ENCODE measurements at places on chromosomes 6 and 20.

- no peak for DNase-seq
Observed at GRCh38 chr6:38033442-38033982, 214.0 kb downstream of the ZFAND3 start.

GRCh38 chr20:23206061-23206460 is 119.9 kb upstream of the CD93 start:
- DNase-seq, result no peak

DNA sequence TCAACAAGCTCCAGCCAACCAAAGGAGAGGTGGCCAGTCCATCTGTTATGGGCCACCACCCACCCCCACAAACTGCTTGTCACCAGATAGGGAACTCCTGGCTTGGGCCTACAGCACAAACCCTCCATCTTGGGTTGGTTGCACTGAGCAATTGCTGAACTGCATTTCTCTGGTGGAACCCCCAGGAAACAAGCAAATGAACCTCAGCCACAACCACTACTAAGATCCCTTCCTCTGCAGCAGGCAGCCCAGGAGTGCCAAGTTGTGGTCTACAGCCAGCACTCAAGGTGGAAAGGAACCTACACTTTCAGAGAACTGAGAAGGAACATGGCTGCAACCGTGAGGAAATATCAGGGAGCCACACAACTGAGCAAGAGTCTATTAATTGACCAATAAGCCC is 171.6 kb downstream of the TMEM200A start:
- no peak for DNase-seq

- no peak for DNase-seq
Observed at GRCh38 chr6:3660473-3660872, 91.0 kb downstream of the PXDC1 start.

DNA sequence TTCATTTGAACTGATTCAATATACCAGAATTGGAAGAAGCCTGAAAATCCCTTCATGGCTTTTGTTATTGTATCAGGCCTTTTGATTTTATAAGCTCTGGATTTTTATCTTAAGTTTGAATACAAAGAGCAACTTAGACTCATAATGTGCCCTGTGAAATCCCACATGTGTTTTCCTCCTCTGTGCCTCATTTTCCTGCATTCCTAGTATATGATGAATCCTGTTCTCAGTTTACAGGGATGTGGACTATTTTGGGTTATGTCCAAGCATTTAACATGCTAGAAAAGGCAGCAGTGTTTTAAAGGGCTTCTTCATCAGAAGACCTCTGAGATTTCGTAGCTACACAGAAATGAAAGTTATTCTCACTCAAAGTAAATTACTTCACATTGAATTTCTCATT is 455.0 kb downstream of the RFPL4B start:
- no peak for DNase-seq

GRCh38 chr20:34708621-34709043 is 4.5 kb downstream of the TP53INP2 start:
- DNase-seq, result peak; percentile 20

DNA sequence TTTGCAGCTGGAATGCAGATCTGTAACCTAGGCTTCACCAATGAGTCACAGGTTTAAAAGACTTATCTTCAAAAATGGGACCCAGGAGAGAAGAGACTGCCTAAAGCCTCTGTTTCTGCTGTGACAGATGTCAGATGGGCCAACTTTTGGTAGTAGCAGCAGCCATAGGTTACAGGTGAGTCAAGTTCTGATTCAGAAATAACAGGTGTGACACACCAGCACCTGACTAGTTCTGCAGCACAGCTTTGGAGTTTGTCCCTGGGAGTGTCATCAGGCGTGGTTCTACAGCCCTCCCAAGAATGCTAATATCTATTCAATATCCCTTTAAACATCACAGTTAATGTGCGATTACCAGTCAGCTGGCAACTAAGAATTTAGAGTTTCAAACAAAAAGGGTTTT is 121.9 kb upstream of the BTN3A2 start:
- no peak for DNase-seq

- no peak for DNase-seq
Observed at GRCh38 chr6:92169506-92169905, 1249.9 kb downstream of the EPHA7 start.

DNA sequence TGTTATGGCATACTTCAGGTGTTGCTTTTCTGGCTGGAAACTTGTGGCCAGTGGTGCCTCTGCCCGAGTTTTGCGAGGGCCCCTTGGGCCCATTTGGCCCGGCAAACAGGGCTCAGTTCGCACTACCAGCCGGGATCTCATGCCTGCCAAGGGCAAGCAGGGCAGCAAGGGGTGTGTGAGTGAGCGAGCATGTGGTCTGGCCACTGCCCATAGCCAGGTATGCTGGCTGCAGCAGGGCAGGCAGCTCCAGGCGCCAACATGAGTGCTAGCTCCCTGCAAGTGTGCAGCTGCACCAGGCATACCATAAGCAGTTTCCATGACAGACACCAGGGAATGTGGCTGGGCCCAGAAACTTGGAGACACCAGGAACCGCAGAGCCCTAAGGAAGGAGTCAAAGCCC is 389.5 kb downstream of the NKAIN2 start:
- DNase-seq, result no peak

GRCh38 chr6:34543421-34543820 is 12.7 kb downstream of the SPDEF start:
- no peak for DNase-seq

GRCh38 chr6:80618953-80619352 is 512.5 kb downstream of the BCKDHB start:
- DNase-seq, result no peak

DNA sequence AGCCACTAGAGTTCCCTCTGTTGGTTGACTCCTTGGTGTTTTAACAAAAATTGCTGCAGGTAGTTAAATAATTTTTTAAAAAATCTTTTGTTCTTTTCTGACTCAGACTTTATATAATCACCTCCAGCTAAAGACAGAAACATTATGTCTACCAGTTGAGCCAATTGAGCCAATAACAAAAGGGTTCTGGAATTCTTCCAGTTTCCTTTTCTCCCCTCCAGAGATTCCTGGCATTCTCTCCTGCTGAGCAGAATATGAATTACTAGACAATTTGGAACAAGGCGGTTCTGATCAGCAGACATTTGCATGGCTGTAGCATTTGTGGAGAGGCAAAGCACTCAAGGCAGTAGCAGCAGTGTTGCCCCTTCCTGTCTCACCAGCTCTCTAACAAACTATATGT is 144.0 kb upstream of the SLC35B3 start:
- DNase-seq, result no peak

GRCh38 chr20:37728635-37728983 is 34.8 kb downstream of the CTNNBL1 start:
- no peak for DNase-seq

DNA sequence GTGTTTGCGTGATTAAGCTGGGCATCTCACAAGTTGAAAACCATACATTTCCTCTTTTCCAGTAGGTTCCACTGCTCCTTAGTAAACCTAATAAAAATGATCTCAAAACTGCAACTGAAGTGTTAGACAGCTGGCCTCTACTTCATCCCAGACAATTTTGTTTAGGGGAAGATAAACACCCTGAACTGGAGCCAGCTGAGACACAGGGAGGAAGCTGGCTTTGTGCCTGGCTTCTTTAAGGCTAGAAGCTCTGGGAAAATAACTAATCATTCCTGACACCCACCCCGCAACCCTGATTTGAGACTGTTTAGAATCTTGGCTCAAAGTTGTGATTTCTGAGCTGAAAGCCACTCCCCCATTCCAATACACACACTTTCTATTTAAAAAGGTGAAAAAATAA is 11.6 kb downstream of the PTPRT start:
- DNase-seq, result no peak

- no peak for DNase-seq
Observed at GRCh38 chr6:5282191-5282623, 20.9 kb downstream of the FARS2 start.

GRCh38 chr6:119334535-119335264 is 14.9 kb downstream of the MAN1A1 start:
- DNase-seq, result no peak

DNA sequence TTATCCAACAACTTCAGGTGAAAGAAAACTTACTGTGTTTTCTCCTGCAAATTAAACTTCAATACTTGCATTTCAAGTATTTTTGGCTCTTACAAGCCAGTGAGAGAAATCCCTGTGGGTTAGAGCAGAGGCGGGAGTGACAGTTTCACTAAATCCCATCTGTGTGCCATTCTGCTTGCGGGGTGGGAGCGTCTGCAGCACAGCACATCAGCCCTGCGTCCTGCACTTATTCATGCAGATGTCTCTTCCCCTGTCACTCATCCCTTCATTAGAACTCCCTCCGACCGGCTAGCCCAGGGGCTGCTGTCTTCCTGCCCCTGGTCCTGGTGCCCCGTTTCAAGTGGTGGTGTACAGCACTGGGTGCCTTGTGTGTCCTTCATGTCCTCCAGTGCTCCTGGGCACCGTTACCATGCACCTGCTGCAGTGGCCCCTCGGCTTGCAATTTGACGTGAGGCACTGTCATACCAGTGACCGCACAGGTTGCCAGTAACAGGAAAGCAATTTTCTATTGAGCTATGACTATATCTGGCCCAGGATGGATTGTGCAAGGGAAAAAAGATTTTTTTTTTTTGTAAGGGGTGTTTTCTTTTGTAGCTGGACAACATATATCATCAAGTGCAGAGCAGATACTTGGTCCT is 59.4 kb downstream of the INSM1 start:
- no peak for DNase-seq

Measured in stimulated activated CD8-positive, alpha-beta memory T cell treated with anti-CD3 and anti-CD28 coated beads, Interleukin-7, amount 100 ng/mL, for 1 hour (primary cell).